ENCODE measurements at places on chromosomes 2 and 18. TPM values are rescaled to one million over a fixed set of nuclear protein-coding genes. Genes with fewer than 3 reads are reported as not detected.

DNA sequence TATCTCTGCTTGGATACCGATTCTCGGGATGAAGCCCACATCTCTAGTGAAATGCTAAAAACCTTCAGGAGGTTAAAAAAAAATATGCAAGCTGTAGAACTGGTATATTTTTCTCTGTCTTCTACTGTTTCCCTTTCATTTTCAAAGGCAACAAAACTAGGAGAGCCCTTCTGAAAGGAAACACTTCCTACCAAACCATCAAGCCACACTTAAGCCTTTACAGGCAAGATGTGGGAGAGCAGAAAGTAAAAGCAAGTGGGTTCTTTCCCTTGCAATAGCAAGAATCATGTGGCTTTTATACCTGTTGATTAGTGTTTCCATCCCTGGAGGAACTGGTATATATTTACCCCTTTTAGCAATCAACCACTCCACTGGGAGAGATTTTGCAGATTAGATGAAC lies 147.9 kb upstream of the ACAA2 start:
- DNase-seq, result no peak

The ITGB6 gene
- total RNA-seq, result 0.47 TPM

The SLC19A3 gene
- total RNA-seq, result not detected

The HOXD13 gene
- not detected for total RNA-seq

DNA sequence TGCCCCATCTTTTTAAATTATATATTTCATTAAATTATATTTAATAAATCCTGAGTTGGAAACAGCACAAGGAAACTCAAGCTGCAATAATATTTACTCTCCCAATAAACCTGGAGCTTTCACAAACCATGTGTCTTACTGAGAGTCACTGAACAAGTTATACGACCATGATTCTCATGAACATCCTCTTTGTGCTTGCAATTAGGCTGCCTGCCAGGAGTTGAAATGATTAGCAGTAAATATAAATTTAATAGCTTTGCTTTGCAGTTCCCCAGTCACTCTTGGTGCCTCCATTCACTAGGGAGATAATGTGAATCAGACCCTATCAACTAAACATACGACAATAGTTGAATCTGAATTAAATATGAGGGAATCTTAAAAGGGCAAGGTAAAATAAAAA lies 905.1 kb downstream of the NRXN1 start:
- no peak for DNase-seq

The SMYD5 gene
- 9.5 TPM for total RNA-seq

The SMAD7 gene
- 14.7 TPM for total RNA-seq

- DNase-seq, result no peak
Measured at GRCh38 chr2:160917850-160918249, 242.4 kb upstream of the TANK start.

The PRSS56 gene
- total RNA-seq, result not detected

DNA sequence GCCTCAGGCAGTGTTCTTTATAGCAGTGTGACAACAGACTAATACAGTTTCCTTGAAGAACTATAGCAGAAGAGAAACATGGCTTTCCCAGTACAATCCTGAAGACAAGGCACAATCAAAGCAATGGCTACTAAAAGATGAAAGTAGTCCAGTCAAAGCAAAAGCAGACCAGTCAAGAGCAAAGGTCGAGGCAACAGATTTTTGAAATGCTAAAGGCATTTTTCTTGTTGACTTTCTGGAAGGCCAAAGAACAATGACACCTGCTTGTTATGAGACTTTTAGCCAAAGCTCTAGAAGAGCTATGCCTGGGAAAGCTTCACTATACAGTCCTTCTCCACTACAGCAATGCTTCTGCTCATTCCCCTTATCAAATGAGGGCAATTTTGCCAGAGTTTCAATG lies 269.9 kb downstream of the EXOC6B start:
- DNase-seq, result no peak

DNA sequence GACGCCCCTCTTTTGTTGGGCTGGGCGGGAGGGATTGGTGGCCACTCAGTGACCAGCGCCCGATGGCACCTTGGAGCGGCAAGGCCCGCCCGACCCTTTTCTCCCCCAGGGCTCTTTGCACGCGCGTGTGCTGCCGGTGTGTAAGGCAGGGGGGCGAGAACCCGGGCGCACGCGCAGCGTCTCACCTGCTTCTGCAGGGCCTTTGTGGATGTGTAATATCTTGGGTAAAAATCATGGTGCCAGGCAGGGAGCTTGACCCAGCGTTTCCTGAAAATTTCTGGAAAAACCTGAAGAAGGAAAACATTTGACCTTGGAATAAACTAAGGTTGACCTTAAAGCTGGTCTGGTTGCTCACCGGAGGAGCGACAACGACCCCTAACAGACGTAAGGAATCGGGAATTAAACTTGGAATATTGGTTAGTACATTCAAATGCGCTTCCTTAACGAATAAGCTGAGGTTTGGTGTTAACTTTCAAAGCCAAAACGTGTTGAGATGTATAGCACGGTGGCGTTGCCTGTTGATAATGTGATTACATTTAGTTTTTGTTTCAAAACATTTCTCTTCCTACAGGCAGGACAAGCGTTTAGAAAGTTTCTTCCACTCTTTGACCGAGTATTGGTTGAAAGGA lies 438 bp downstream of the HSPE1 start:
- no peak for DNase-seq

DNA sequence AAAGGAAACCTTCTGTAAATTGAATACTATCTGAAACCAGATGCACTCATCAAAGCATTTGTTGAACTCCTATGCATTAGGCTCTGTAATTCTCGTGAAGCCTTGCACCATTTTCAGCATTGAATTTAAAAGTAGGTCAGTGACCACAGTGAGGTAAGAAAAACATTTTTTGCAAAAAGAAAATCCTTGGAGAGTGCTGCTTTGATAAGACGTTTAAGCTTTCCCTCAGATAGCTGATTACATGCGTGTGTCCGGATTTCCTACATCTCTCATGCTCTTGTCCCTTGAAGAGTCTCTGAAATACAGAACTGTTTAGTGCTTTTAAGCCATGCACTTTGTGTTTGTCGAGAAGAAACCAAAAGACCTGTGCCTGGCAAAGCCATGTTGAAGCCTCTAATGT lies 113.6 kb downstream of the FMNL2 start:
- DNase-seq, result no peak

The KCNS3 gene
- 13.0 TPM for total RNA-seq

GRCh38 chr2:81483254-81483653 lies 1178.7 kb upstream of the LRRTM1 start:
- DNase-seq, result no peak

The SKOR2 gene
- not detected for total RNA-seq

- DNase-seq, result no peak
Measured at GRCh38 chr2:165776796-165777195, 17.3 kb downstream of the GALNT3 start.

GRCh38 chr2:174599310-174599921 lies 1.8 kb upstream of the WIPF1 start:
- DNase-seq, result no peak

DNA sequence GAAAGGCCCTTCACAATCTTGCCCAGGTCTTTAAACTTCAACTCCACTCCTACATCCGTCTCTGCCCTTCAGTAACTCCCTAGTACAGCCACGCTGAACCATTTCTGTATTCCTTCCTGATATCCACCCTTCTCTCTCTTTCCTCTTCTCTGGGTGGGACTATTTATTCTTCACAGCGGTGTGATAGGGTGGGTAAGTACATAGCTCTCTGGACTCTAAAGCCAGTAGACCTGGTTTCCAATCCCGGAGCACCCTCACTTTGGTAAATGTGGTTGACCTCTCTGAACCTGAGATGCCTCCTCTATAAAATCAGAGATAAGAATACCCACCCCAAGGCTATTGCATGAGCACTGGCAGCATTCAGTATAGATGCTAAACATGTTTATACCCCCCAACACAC lies 86.7 kb downstream of the ATL2 start:
- DNase-seq, result no peak

- DNase-seq, result no peak
Measured at GRCh38 chr2:149732001-149732685, 144.6 kb upstream of the MMADHC start.

The HOXD4 gene
- 12.4 TPM for total RNA-seq

The NCKAP5 gene
- 9.9 TPM for total RNA-seq

The ABCA12 gene
- 0.12 TPM for total RNA-seq

The IL1RL2 gene
- not detected for total RNA-seq

GRCh38 chr2:3044587-3045317 lies 332.9 kb downstream of the EIPR1 start:
- DNase-seq, result no peak

GRCh38 chr2:69380072-69380917 lies 6.7 kb downstream of the GFPT1 start:
- no peak for DNase-seq

The PKDCC gene
- 4.0 TPM for total RNA-seq

DNA sequence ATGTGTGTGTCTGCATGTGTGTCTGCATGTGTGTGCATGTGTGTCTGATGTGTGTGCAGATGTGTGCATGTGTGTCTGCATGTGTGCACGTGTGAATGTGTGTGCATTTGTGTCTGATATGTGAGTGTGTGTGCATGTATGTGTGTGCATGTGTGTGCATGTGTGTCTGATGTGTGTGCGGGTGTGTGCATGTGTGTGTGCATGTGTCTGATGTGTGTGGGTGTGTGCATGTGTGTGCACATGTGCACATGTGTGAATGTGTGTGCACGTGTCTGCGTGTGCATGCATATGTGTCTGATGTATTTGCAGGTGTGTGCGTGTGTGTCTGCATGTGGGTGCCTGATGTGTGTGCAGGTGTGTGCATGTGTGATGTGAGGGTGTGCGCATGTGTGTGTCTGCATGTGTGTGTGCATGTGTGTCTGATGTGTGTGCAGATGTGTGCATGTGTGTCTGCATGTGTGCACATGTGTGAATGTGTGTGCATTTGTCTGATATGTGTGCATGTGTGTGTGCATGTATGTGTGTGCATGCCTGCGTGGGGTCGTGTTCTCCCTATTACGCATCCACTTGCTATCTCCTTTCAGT lies 470.1 kb upstream of the HS6ST1 start:
- no peak for DNase-seq

- DNase-seq, result no peak
Measured at GRCh38 chr2:38444247-38444646, 67.2 kb upstream of the ATL2 start.

DNA sequence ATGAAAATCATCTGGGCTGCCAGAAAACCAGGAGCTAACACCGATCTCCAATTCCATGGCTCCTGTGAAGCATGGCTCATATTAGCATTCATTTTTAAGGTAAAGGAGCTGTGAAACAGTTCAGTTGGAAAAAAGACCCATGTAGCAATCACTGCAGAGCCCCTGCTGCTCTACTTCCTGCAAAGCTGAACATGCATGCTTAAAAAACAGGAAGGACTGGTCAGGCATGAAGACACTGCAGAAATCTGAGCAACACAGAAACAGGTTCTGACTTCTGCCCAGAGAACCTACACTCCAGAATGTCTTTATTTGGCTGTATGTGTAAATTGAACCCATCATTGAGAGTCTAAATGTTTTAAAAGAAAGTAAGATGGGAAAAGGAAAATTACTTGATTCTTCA lies 950.6 kb downstream of the DCDC2C start:
- no peak for DNase-seq

GRCh38 chr2:118481299-118481698 lies 366.1 kb downstream of the EN1 start:
- DNase-seq, result no peak

DNA sequence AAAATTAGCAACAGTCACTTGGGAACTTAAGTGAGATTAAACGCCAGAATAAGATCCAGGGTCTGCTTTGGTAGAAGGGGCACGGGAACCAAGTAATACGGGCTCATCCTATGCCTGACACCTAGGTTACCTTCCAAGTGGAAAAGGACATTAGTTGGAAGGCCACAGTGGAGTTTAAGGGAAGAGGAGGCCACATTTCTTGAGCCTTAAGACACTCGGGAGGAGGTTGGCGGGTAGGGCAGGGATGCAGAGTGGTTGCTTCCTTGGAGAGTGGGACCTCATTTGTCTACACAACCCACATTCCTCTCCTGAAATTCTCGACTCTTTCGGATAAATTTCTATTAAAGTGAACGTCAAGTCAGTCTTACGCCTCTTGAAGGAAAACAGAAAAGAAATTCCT lies 510 bp upstream of the DNAH6 start:
- DNase-seq, result no peak

The APLF gene
- 2.4 TPM for total RNA-seq

DNA sequence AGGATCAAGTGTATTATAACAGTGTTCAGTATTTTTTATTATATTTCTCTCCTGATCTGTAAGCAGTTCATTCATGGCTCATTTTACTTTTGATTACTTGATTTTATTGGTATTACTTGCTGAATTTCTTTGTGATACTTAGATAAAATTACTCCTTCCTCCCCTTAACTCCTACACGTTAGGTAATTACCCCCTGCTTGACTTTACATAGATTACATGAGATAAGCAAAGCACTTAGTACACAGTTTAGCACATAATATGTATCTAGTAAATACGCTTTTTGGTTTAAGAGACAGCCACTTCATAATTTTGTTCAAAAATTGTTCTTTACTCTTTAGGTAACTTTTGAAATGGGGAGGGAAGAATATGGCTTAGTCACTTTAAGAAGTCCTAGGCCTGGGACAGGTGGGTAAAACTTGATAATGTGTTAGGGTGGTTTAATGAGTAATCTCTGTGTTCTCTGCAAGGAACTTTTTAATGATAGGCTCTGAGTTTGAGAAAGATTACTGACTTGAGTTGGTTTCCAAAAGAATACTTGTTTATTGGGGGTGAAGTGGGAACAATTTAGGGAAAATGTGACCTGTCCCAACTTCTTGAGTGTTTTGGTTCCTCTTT lies 80.9 kb downstream of the NCOA1 start:
- DNase-seq, result no peak
